ENCODE measurements at places on chromosomes 12 and 14.
A peak's percentile ranks its signal among the peaks of the same experiment; 100 is the strongest.

- no peak for DNase-seq
Measured at GRCh38 chr12:93078059-93078458, 149.0 kb upstream of the EEA1 start.

DNA sequence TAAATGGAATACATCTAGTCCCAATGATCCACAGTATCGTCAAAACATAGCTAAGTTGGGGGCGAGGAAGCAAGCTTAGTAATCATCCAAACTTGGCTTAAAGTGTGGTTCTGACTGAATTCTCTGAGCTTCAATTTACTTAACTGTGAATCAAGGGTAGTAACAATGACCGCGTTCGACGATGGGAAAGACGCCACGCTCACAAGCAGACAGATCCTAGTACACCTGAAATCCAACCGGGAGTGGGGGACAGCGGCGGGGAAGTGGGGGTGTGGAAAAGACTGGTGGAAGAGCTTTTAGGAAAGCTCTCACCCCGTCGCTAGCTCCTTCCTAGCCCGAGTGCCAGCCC lies 433 bp downstream of the COX16 start:
- DNase-seq, result no peak

DNA sequence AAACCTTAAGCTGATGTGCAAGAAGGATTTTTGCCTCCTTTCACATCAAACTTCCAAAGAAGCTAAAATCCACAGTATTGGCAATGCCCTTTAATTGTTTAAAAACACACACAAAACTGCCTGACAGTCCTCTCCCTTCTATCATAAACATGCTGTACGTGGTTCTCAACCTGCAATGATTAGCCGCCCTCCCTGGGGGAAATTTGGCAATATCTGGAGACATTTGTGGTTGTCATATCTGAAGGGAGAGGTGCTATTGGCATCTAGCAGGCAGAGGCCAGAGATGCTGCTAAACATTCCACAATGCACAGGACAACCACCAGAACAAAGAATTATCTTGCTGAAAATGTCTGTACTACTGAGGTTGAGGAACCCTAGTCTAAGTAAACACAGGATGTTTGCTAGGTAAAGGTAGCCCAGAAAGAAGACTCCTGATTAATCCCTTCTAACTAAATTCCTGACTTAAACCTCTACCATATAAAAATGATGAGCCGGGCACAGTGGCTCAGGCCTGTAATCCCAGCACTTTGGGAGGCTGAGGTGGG lies 1.2 kb downstream of the ACOT6 start:
- DNase-seq, result no peak

GRCh38 chr12:79233341-79233781 lies 368.8 kb downstream of the SYT1 start:
- DNase-seq, result no peak

DNA sequence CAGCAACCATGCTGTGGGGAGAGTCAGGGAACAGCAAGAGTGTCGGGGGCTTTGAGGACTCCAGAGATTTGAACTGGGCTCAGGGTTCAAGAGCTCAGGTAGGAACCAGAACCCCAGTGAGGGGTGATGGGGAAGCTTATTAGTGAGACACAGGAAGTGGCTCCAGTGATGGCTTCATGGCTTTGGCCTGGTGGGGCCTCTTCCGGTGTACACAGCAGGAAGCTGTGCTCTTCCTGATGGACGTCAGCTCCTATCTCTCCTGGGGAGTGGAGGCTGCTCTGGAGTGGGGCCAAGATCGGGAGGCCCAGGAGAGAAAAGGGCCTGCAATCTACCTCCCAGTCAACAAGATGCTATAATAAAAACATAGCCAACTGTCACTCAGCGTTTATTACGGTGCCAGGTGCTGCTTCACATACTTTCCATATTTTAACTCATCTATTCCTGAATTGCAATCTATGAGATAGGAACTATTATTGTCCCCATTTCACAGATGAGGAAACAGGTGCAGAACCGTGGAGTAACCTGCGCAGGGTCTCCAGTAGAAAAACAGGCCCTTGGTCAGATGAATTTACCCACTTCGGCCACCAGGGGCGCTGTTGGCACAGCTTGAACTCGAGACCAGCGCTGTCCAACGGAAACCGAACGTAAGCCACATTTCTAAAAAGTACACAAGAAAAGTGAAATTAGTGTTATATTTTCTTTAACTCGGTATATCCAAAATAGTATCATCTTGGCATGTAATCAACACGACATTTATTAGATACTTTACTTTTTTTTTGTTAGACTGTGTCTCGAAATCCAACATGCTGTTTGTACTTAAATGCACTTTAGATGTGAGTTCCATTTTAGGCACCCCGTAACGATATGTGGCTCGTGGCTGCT lies 63.6 kb upstream of the DLK1 start:
- peak; percentile 72 for DNase-seq

All from activated naive CD4-positive, alpha-beta T cell treated with anti-CD3 and anti-CD28 coated beads, Interleukin-2, amount 10 ng/mL, durations not matched to agents 7 days and 5 days (primary cell).